IPS DF 19.7 (cell line): ENCODE measurements at places on chromosomes 13 and 19.

GRCh38 chr19:1655131-1655981 is 2.9 kb upstream of the TCF3 start:
- DNase-seq: no peak

DNA sequence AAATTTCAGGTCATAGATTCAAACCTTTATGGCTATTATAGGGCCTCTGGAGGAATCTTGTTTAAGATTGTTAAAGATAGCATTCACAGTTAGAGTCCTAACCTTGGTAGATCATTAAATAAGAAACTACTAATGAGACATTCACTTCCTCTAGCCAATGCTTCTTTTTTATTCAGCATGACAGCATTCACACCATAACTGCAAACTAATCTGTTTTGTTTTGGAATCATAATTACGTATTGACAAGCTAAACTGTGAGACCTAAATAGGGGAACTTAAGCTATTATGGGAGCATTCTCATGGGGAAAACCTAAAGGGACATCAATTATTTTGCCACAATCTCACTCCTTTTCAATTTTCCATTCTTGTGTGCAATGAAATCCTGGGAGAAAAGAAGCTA is 653.8 kb downstream of the PCDH9 start:
- DNase-seq: no peak

- no peak for DNase-seq
These were observed 20.1 kb downstream of the ZSCAN5A start for GRCh38 chr19:56294549-56294948.

DNA sequence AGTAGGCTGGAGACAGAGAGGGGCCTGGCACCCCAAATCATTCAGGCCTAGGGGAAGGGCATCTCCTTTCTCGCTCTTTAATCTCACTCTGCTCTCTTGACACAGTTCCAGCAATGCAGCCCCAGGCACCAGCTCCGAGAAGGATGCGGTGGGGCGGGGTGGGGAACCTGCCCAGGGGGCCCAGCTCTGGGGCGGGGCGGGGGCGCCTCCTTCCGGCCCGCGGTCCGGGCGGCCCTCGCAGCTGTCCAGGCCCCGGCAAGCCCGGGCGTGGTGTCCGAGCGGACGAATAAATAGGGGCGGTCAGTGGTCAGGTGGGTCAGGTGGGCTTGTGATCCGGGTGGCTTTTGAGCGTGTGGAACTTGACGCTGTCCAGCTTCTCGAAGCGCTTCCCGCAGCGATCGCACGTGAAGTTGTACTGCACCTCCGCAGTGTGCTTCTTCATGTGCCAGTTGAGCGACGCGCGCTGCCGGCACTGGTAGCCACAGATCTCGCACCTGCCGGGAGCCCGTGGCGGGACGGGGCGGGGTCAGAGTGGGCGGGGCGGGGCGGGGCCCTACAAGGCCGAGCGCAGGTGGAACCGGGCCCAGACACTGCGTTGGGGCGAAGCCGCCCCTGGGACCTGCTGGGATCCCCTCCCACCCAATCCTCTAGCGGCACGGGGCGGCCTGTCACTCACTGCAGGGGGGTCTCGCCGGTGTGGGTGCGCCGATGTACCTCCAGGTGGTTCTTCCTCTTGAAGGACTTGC is 2.7 kb upstream of the ELAVL3 start:
- no peak for DNase-seq

- no peak for DNase-seq
These were observed 67.7 kb upstream of the TM9SF2 start for GRCh38 chr13:99433543-99434075.

GRCh38 chr19:16355293-16356043 is 30.8 kb downstream of the KLF2 start:
- DNase-seq: no peak
